ENCODE measurements at places on chromosomes 11 and 22.

DNA sequence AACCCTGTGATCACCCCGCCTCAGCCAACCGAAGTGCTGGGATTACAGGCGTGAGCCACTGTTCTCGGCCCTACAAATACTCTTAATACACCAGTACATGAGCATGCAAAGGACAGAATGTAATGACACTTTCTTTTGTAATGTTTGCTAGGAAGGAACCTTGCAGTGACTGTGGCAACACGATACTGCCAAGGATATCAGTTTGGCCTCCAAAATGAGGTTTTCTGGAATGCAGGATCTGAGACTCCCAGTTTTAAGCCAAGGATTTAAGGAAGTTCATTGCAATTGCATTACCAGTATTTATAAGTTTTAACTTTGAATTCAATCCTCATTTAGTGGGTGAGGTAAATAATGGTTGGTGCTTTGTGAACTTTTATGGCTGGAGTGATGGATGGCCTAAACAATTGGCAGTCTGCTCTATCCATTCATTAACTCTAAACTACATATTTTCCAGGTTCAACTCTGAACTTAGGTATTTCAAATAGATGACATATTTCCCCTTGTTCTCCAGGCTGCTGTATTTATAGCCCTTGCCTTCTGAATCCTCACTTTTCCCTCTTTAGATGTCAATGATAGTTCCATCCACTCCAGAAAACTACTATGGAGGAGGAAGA lies 330.3 kb downstream of the C11orf87 start:
- DNase-seq = no peak

GRCh38 chr11:24171869-24172268 lies 325.0 kb upstream of the LUZP2 start:
- DNase-seq = no peak

- no peak for DNase-seq
These were observed 22.9 kb upstream of the ASPHD2 start for GRCh38 chr22:26406118-26406517.

- DNase-seq = peak; percentile 93
These were observed 20.8 kb downstream of the DGCR6L start for GRCh38 chr22:20298803-20299745.

DNA sequence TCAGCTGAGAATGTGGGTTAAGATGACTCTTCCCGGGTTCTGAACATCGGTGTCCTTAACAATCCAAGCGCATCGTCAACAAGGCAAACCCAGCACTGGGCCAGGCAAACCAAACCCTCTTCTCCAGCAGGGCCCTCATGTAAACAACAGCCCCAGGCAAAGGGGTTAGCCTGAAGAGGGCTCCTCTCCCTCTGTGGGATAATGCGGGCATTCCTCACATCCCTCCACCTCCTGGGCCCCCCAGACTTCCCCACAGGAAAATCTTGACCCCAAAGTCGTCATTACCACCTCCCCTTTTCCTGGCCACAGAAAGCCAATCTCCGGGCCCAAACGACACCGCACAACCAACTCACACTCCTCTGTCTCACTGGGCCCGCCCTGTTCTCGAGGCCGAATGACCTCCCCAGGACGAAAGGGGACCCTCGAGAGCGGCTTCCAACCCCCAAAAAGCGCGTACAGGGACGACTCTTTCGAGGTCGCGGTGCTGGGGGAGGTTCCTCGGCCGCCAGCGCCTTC lies 566 bp downstream of the DDB1 start:
- DNase-seq = no peak

DNA sequence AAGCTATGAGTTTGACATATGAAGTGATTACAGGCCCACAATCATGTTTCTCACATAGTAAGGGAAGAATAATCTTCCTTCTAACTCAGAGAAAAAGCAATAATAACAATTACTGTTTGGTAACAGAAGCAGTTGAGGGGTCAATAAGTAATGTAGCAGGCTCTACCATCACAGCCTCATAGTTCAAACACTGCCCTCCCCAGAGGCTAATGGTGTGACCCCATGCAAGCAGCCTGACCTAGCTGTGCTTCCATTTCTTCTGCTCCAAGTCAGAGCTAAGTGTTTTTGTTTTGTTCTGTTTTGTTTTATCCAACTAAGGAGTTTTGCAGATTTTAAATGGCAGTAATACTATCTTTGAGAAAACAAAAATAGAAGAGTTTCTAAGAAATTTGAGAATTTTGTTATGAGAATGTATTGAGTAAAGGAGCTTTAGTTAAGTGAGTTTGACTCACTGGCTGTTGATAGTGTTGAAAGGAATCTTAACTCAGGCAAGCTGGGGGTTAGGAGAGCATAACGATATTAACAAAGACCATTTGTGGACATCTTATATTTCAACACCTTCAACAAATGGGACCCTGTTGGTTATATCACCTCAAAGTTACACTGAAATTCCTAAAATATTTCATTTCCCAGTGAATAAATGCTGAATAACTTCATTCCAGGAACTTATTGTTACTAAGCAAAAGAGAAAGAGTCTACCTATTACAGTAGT lies 48.5 kb downstream of the GUCY1A2 start:
- DNase-seq = no peak

DNA sequence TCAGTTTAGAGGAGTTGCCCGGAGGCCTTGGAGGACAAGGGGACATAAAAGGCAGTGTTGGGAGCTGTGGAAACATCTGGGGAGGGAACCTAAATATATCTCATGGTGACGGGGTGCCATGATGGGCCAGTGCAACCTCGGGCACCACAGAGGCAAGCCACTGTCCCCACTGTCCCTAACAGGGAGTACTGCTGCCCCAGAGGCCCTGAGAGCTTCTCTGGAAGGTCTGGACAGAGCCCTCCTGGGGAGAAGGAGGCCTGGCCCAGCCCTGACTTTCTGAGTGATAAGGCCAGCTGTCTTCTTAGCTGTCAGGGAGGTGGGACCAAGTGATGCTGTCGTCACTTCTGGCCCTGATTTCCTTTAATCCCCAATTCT lies 5.5 kb upstream of the P2RY6 start:
- DNase-seq = no peak

Measured in Right ventricle myocardium superior (tissue), 1 donor.